ENCODE measurements at places on chromosomes 13 and 19.

GRCh38 chr19:33132021-33132420 is at the start of gene WDR88:
Gene WDR88 (plus strand): TSS chr19:33132114. CDS start chr19:33132170, 56 bp downstream.
- no peak for DNase-seq

DNA sequence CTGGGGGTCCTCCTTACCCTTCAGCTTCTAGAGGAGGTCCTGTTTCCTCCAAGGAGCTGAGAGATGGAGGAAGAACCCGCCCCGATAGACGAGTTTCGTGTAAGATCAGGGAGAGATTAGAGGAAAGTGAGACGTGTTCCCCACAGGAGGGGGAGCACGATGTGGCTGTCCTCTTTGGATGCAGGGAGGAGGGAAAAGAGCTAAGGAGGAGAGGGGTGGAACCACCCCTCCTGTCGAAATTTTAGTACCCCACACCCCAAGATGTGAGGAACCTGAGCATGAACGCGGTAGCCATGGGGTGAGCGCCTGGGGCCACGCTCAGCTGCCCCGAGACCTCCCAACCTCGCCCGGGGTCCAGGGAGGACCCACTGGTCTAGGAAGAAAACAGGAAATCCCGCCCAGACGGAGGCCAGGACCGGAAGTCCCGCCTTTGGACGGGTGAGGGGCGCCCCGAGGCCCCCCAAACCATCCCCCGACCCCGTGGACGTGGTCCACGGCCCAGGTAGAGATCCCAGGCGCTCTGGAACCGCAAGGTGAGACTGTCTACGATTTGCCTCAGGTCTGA is 1.2 kb downstream of the AKT1S1 start:
- DNase-seq: peak; percentile 95

- no peak for DNase-seq
These were observed 135.2 kb downstream of the TSHZ3 start for GRCh38 chr19:31214086-31214485.

GRCh38 chr19:46066471-46066870 is 25.7 kb upstream of the IGFL4 start:
- no peak for DNase-seq

- no peak for DNase-seq
These were observed 72.2 kb upstream of the DACH1 start for GRCh38 chr13:71939186-71939585.

- DNase-seq: no peak
These were observed 66.4 kb downstream of the ZNF730 start for GRCh38 chr19:23183251-23183650.

DNA sequence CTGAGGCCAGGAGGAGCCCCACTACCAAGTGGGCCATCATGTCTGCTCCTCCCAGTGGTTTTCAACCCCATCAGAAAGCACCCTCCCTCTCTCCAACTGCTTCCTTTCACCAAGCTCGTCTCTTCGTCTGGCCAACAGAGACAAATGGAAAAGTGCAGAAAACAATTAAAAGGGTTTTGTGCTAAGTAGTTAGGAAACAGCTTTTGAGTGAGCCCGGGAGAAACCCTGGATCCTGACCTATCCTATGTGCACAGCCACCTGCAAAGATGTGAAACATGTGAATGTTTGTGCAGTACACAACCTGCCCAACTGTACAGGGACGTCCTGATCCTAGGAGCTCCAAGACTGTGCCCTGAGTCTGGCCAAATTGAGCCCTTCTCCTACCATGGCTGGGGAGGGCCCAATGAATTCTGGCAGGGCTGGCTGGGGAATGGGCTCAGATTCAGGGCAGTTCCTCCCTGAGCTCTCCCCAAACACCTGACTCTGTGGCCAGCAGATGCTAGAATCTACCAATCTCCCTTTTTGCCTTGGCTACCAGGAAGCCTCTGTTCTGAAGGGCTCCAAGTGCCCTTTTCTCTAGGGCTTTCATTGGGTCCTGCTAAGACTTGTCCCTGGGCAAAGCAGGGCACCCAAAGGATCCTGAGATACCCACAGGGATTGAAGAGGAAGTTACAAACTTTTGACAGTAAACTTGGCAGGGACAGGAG is 7.9 kb downstream of the TLE5 start:
- no peak for DNase-seq

DNA sequence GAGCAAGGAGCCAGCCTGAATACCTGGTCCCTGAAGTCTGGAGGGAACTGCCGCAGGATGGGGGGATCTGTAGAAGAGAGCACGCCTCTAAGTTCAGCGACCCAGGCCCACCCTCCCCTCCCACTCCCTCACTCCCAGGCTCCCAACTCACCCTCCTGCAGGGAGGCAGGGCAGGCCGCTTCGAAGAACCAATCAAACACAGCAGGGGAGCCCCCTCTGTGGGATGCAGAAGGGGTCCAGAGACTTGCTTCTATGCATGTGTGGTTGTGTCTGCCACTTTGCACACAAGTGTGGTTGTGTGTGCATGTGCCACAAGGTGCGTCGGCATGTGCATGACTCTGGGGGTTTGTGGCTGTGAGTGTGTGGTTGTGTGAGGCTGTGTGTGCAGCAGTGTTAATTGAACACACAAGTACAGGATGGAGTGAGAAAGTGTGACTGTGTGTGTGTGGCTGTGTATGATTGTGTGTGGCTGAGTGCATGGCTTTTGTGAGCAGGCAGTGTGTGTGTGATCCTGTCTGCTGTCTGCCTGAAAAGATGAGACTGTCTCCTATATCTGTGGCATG is 1.7 kb downstream of the DENND1C start:
- no peak for DNase-seq

- no peak for DNase-seq
These were observed 23.3 kb upstream of the POSTN start for GRCh38 chr13:37621811-37622361.

DNA sequence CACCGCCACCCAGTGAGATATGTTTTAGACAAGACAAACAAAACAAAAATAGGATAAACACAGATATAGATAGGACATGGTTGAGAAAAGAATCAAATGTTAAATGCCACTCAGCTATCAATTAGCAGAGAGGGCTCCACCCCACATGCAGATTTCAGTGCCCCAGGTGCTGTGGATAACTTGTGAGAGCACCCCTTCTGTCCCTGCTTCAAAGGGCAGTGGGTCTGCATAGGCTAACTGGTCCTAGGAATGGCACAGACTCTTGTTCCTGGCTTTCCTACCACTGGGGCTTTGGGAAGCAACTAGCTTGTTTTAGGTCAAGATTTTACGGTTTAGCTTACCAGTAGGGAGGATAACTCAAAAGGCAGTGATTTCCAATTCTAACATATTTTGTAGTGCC is 460.3 kb downstream of the TSHZ3 start:
- no peak for DNase-seq

DNA sequence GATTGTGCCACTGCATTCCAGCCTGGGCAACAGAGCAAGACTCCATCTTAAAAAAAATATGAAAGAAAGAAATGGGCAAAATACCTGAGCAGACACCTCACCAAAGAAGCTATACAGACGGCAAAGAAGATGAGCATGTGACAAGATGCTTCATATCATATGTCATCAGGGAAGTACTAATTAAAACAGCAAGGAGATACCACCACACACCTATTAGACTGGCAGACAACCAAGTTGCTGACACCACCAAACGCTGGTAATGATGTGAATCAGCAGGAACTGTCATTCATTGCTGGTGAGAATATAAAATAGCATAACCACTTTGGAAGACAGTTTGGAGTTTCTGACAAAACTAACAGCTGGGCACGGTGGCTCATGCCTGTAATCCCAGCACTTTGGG is 11.5 kb upstream of the TFDP1 start:
- DNase-seq: no peak

GRCh38 chr19:13172346-13173138 is 22.3 kb downstream of the IER2 start:
- no peak for DNase-seq

- DNase-seq: no peak
These were observed 311.4 kb upstream of the ATXN8OS start for GRCh38 chr13:69796256-69796655.

DNA sequence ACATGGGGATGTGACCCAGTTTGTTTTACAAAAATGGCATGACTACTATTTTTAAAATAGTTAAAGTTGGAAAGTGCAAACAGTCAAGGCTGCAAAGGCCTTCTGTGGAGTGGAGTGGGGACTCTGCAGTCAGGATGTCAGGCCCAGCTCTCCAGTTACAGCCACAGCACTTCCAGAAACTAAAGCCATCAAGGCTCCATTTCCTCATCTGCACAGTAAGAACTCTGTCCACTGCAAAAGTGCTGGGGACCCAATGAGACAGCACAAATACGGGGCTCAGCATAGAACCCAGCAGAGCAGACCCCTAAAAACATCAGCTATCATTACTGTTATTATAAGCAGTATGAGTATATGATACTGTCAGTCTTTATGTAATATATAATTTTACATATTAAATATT is 73.6 kb downstream of the SACS start:
- DNase-seq: no peak

GRCh38 chr19:42515241-42515832 is 12.9 kb downstream of the CEACAM1 start:
- DNase-seq: no peak
